ENCODE measurements at places on chromosomes 13 and 19.

GRCh38 chr19:13887018-13887436 is 10.1 kb downstream of the NANOS3 start:
- DNase-seq: no peak

GRCh38 chr19:1026783-1027649 is 608 bp downstream of the CNN2 start:
- no peak for DNase-seq

- DNase-seq: no peak
Observed at GRCh38 chr19:8593931-8594330, 16.6 kb downstream of the ADAMTS10 start.

DNA sequence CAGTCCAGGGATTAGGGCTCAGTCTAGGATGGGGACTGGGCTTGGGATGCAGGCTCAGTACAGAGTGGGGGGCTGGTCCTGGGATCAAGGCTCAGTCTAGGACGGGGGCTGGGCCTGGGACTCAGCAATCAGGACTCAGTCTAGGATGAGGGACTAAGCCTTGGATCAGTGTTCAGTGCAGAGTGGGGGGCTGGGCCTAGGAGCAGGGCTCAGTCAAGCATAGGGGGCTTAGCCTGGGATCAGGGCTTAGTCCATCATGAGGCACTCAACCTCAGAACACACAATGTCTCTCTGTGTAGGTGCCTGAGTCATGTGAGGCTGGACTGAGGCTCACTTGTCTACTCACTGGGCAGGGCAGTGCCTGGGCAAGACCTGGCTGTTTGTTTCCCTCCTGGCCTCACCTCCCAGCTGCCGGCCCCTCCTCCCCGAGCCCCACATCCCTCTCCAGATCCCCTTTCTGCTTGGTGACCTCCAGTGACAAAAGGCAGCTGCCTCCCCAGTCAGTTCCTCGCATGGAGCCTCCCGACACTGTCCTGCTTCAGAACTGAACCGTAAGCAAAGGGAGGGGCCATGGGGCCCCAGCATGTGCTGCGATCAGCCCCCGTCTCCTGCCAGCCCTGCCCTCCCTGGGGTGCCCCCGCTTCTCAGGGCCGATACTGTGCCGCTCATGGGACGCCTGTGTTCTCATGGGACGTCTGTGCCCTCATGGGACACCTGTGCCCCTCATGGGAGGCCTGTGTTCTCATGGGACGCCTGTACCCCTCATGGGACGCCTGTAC is 6.5 kb upstream of the S1PR4 start:
- no peak for DNase-seq

DNA sequence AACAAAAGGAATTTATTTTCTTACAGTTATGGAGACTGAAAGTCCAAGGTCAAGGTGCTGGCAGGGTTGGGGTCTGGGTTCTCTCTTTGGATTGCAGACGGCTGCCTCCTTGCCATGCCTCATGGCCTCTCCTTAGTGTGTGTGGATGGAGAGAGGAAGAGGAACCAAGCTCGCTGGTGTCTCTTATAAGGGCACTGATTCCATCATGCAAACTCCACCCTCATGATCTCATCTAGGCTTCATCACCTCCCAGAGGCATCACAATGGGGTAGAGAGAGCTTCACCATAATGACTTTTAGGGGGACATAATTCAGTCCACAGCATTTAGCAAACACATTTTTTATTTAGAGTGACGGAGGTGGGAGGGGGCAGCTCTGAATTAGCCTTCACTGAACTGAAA is 104.9 kb upstream of the ABCC4 start:
- no peak for DNase-seq

DNA sequence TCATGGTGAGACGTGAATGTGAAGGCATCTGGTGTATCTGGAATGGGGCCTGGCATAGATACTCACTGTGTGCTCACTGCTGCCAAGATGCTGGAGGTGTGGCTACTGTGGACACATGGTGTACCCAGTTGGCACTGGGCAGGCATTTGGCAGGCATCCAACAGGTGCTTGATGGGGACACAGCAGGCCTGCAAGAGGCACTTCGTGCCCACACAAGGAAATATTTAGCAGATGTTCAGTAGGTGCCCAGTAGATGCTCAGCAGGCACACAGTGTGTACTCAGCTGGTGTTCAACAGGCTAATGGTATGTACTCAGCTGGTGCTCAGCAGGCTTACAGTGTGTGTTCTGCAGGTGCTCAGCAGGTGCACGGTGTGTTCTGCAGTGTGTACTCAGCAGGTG is 14.2 kb downstream of the CRTC1 start:
- no peak for DNase-seq

DNA sequence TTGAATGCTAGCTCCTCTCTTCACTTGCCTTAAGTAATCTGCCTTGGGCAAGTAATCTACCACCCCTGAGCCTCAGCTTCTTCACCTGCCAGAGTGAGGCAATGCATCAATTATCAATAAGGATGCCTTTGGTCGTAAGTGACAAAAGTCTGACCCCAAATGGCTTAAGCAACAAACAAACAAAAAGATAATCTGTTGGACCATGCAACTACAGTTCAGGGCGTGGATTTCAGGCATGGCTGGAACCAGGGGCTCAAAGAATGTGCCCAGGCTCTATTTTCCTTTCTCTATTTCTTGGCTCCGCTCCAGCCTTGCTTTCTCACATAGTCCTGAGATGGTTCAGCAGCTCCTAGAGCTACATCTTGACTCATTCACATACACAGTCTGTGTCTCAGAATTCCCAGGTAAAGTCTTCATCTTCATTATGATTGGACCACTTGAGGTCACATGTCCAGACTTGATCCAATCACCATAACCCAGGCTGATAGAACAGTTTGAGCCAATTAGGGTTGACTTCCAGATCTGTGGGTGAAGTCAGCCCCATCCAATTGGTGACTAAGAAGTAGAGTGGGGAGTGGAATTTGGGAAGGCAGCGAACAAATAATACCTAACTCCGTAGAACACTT is 29.6 kb downstream of the ACSBG2 start:
- DNase-seq: no peak

DNA sequence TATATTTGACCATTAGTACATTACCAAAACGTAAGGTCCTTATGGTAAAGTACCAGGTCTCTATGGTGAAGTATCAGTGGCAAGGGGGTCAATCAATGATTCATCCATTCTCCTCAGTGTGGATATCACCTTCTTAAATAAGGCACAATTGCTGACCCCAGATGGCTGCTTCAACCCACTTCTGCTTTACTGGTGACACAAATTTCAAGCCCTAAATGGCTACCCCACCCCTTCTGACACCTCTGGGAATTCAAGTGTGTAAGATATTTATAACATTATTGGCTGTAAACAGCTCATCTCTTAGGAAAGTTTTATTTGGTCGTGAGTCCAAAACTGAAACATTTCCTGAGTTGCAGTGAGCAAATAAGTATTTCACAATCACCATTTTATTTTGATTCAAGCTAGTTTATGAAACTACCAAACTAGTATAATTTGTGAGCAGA is 7.9 kb upstream of the WBP4 start:
- DNase-seq: no peak

DNA sequence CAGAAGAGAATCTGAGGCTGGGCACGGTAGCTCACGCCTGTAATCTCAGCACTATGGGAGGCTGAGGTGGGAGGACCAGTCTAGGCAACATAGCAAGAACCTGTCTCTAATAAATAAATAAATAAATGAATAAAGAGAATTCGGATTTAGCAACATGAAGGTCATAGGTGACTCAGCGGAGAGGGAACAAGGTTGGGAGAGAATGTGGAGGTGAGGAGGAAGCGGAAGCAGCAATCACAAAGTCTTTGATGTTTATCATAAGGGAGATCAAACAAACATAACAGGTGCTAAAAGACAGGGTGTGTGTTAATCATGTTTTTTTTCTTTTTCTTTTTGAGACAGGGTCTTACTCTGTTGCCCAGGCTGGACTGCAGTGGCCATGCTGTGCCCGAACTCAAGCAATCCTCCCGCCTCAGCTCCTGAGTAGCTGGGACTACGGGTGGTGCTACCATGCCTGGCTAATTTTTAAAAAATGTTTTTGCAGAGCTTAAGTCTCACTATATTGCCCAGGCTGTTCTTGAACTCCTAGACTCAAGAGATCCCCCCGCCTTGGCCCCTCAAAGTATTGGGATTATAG is 16.3 kb downstream of the PBX4 start:
- no peak for DNase-seq

DNA sequence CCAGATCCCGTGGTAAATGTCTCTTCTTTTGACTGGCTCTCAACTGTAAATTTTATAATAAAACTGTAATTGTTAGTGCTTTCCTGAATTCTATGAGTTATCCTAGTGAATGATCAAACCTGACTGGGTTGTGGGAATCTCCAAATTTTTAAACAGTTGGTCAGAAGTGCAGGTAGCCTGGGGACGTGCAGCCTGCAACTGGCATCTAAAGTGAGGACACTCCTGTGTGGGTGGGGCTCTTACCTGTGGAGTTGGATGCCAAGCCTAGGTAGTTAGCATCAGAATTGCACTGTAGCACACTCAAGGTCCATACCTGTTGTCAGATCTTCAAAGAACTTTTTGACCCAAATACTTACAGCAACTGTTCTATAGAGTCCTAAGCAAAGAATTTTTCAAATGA is 207.1 kb upstream of the NBEA start:
- DNase-seq: no peak

- DNase-seq: peak; percentile 40
Observed at GRCh38 chr13:30331331-30331771, 24.0 kb upstream of the KATNAL1 start.

DNA sequence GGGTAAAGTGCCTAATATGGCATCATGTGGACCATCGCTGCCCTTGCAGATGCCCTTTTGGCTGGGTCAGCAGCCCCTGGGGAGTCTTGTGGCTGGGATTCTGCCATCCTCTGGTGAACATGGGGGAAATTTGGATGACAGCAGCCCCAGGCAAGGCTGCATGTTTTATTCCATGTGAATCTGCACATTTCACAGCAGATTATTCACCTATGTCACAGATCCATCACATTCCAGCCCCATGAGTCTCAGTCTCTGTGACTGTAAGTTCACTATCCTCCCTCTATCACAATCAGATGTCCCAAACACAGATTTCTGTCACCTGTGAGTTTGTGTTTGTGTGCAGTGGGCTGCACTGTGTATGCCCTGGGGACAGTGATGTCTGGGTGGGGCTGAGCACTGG is 36.8 kb upstream of the PSG9 start:
- DNase-seq: no peak

GRCh38 chr13:114007566-114007965 is 33.7 kb upstream of the C13orf46 start:
- no peak for DNase-seq

DNA sequence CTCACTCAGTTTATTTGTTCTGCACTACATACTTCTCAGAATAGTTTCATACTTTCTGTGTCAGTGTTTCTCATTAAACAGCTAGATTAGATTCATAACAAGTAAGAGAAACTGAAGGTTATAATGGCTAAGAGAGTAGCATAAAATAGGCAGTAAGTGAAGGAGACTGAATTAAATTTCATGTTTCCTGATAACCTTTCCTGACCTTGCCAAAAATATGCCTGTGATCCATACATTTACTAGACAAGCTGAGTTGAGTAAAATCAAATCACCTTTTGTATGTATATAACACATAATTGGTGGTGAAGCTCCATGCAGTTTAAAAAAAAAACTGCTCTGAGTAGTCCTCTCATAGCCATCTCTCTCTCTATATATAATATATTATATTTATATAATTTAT is 545.3 kb upstream of the PCDH20 start:
- DNase-seq: no peak

DNA sequence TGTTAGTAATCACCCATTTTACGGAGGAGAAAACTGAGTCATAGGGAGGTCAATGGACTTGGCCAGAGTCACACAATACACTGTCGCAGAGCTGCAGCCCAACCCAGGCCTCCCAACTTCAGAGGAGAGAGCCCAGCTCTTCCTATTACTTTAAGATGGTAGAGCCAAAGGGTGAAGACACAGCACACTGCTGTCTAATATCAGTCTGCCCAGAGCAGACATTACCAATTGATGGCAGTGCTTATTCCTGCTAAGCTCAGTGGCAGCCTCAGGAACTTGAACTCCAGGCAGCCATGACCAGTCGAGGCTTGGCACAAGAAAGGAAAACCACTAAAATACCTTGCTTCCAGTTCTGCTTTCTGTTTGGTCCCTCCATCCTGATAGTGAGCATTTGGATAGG is 18.4 kb downstream of the TMEM150B start:
- DNase-seq: no peak

DNA sequence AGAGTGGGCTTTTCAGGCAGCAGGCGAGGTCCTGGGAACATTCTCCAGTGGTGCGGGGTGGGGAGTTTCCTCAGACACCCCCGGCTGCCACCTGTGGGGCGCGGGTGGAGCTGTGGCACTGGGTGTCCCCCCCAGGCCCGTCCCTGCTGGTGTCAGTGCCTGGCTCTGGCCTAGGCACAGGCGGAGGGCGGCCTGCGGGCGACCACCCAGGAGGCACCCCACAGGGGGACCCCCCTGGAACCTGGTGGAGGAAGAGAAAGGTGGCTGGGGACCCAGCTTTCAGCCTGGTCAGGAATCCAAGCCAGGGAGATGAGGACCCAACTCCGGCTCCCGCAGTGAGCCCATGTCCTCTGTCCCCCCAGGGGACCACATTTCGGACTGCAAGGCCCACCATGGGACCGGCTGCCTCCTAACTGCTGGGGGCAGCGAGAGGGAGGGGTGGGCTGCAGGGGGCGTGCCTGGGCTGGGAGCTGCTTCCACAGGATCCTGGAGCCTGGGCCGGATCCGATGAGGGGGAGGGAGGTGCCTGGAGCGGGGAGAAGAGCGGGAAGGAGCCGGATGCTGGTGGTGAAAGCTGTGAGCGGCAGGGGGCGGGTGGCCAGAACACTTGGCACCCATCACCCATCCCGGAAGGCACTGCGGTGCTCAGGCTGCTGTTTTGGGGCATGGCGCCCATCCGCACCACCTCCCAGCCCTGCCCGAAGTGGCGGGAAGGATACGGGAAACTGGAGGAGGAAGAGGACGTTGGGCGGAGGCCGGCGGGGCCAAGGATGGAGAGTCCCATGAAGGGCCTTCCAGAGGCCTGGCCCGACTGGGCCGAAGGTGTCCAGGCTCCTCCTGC is 5.5 kb upstream of the CTXN1 start:
- no peak for DNase-seq

GRCh38 chr19:47001584-47001983 is 18.1 kb upstream of the NPAS1 start:
- no peak for DNase-seq

DNA sequence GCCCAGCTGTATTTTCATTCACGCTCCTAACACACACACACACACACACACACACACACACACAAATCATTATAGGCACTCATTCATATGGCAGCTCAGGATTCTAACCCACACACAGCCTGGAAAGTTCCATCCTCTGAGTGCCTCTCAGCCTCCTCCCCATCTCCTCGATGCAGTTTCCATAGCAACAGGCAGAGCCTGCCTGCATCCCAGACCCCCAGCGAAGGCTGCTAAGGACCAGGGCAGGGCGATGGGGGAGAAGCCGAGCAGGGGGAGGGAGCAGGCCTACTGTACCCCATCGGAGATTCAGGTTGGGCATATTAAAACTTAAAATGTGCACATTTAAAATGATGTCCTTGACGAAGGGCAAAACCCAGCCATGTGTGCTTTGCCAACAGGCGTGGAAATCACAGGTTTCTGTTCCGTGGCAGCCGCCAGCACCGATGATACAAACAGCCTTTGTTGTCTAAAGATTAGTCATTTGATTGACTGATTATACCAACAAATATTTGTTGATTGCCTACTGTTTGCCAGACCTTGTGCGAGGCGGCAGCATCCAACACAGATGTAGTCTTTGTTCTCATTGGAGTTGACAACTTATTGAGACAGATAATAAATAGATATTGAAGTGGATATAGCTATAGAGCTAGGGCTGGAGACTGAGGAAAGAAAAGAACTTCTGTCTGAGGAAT is 43.8 kb upstream of the USP29 start:
- no peak for DNase-seq
